AG10803 (cell line): ENCODE measurements at places on chromosomes 6 and 20.

- DNase-seq = no peak
These were observed 49.4 kb downstream of the KAT14 start for GRCh38 chr20:18187020-18187419.

DNA sequence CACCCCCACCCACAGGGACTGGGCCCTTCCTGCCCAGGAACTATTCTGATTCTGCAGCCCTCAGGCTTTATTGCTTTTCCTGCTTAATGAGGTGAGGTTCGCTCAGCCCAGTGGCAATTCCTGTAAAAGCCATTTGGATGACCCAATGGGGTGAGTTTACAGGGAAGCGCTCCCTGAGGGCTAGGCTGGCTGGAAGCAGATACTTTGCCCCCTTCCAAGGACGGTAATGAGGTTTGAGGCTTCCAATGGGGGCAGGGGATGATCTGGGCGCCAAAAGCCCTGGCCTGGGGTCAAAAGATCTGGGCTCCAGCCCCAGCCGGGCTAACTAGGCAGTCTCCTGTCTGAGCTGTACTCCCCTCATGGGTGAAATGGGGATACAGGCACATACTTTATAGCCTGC, 41.8 kb downstream of the RIPOR3 start:
- DNase-seq = no peak

- no peak for DNase-seq
These were observed 93.6 kb upstream of the FAM184A start for GRCh38 chr6:119171864-119172588.

- peak; percentile 98 for DNase-seq
These were observed 19.5 kb downstream of the ZNF311 start for GRCh38 chr6:28985462-28986164.

DNA sequence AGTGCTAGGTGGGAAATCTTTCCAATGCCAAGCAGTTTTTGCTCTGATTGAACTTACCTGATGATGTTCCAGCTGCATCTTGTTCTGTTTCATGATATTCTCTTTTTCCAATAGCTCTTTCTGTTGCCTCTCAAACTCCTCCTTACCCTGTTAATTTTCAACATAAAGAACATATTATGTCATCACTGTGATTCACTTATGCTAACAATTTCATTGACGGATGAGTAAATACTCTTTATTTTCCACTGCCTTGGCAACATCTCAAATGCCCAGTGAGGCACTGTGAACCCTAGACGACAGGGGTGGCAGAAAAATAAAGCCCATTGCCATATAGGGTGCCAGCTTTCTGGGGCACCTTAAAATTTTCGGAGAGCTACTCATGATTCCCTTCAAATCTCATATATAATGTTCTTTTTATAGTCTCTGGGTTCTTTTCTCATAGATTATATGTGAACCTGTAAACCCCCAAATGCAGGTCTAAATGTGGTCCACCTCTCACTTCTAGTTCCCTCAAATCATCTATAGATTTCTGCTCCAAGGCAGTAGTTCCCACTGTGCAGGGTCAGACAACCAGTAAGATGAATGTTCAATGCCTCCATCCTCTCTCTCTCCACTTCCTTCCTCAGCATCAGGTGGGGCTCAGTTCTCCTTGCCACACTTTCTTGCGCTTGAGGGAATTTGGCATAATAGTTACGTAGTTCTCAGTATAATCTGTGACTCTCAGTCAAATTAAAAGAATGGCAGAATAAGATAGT, 44.1 kb downstream of the NEDD9 start:
- DNase-seq = no peak

- DNase-seq = no peak
These were observed 206.8 kb upstream of the SOX4 start for GRCh38 chr6:21386744-21387143.

GRCh38 chr20:16061351-16061750, 511.9 kb downstream of the KIF16B start:
- no peak for DNase-seq

DNA sequence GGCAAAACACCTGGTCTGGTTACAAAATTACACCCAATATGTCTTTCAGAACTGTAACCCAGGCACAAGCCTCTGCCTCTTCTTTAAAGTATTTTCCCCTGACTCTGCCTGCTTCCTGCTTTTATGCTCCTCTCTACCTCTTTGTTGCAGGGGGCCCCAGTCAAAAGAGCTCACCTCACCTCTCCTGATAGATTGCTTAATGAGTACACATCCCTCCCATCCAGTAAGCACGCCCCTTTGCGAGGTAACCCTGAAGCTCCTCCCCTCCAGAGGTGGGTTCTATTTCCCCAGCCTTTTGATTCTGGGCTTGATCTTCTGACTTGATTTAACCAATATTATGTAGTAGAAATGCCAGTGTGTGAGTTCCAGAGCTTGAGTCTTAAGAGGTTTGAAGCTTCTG, 56.6 kb upstream of the EYA2 start:
- DNase-seq = no peak

- no peak for DNase-seq
These were observed 7.3 kb upstream of the LBP start for GRCh38 chr20:38338849-38339520.

DNA sequence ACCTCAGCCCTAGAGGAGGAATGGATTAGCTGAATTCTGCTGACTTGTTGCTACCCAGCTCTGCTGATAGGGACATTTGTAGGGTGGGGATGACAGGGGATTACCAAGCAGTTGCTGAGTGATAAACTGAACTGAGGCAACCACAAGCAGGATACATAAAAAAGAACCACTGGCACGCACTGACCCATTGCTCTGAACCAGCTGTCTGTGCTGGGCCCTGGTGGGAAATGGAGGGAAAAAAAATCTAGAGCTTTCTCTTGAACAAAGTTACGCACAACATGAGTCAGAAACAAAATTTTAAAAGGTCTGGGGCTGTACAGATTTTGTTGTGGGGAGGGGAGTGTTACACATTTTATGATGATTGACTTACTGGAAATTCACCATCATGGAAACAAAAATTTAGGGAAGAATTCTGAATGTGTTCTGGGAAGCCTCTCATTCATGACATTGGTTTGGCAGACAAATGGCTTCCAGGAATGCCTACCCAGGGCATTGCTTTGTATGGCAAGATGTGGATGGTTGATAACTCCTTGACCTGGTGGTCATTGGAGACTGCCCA, 37.7 kb downstream of the FOXO3 start:
- DNase-seq = peak; percentile 88

GRCh38 chr6:54646951-54647664, 199.5 kb upstream of the FAM83B start:
- DNase-seq = no peak

GRCh38 chr20:37311710-37312355, 22.4 kb downstream of the MANBAL start:
- peak; percentile 72 for DNase-seq

- peak; percentile 51 for DNase-seq
These were observed 9.9 kb upstream of the PSMF1 start for GRCh38 chr20:1108437-1108920.

DNA sequence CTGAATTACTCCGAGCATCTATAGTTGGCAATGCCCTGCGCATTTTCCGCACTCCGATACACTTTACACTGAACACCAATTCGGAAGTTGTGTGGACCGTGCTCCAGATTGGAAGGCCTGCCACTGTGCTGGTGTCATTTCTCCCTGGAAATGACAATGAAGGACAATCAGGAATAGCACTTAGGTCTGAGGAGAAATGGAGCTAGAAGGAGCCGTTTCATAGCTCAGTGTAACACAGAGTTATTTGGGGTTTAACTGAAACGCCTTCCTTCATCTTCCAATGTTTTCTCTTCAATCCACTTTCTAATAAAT, 501 bp upstream of the PLA2G7 start:
- no peak for DNase-seq

- DNase-seq = no peak
These were observed 23.1 kb upstream of the SMOC2 start for GRCh38 chr6:168417679-168418557.

DNA sequence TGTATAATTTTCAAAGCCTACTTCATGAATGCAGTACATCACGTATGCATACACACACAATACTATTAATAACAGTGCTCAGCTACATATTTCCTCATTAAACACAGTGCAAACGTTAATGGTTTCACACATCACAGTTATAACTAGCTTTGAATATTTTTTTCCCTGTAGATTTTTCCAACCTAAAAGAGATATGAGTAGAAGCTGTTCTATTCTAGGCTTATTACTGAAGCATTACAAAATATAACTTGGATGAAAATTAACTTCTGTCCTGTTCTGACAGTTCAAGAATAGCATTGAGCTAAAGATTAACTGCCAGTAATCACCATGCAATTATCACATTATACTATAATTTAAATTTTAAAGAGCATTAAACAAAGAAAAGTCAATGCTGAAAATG, 6.2 kb downstream of the LMBRD1 start:
- no peak for DNase-seq

DNA sequence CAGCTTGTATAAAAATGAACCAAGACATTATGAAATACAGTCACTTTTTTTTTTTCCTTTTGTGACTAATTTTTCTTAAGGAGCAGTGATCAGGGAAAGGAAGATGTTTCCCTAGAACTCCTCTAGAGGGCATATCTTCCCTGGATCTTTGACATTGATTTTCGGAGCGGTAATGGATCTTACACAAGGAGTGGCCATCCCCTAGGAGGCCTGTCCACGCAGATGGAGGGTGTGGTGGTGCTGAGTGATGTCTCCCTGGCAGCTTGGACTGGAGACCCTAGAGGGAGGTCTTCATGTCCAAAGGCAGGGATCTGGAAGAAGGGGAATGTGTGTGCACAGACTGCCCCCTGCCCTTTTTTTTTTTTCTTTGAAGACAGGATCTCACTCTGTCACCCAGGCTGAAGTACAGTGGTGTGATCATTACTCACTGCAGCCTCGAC, 7.0 kb upstream of the KIFC1 start:
- DNase-seq = peak; percentile 82

GRCh38 chr6:55953335-55953734, 77.9 kb upstream of the BMP5 start:
- DNase-seq = peak; percentile 66

GRCh38 chr20:33893314-33893713, 82.2 kb downstream of the CHMP4B start:
- peak; percentile 73 for DNase-seq

- peak; percentile 15 for DNase-seq
These were observed 222.5 kb upstream of the LRFN2 start for GRCh38 chr6:40809627-40810026.

DNA sequence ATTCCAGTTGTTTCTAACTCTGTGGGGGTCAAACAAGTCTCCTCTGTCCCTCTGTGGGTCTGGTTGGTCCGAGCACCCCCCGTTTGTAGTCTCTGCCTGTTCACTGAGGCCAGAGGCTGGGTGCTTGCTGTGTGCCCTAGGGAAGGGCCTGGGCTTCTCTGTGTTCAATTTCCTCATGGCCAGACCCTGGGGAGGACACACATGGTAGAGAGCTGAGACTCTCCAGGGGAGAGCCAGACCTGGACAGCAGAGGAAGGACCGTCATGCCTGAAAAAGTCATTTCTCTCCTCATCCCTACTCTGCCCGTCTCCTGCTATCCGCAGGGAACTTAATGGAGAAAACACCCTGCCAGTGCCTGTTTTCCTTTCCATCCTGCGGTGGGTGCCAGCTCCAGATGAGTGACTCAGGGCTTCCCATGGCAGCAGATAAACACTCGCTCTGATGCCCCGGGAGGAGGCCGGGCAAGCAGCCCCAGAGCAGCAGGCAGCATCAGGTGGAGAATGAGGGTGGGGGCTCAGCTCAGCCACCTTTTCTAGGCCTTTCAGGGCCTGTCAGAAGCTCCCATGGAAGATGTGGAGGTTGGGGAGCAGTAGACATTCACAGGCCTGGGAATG, 51.9 kb downstream of the SNAI1 start:
- peak; percentile 78 for DNase-seq

- DNase-seq = no peak
These were observed 247.6 kb downstream of the DLL1 start for GRCh38 chr6:170043150-170043819.

DNA sequence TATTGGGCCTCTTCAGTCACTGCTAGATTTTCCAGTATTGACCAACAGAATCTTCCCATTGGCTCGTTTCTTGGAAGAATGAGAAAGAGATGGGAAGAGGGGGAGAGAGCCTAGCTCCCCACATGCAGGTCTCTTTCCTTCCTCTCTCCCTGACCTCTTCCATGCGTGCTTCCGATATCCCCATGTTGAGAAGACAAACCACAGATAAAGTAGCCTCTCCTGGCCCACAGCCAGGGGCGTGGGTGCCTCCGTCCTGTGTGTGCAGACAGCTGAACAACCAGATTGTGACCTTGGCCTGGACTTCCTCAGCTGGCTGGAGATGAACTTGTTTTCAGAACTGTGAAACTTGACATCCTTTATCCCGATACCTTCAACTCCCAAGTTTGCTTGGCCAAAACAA, 71.0 kb downstream of the EDN3 start:
- no peak for DNase-seq

DNA sequence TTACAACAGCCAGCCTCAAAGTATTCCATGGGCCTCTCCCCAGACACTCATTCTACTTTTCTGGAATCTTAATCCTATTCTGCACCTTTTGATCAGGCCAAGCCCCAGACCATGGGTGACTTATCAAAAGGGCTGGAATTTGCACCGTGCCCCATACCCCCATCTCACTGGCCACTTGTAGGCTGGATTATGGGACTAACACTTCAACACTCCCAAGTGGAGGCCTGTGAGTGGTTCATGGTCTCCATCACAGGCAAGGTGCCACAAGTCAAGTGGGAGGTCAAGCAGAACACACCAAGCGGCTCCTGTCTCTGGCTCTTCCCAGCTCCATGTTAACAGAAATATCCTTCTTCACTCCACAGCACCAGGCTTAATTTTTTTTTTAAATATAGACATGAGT, 212.3 kb upstream of the HEY2 start:
- no peak for DNase-seq

DNA sequence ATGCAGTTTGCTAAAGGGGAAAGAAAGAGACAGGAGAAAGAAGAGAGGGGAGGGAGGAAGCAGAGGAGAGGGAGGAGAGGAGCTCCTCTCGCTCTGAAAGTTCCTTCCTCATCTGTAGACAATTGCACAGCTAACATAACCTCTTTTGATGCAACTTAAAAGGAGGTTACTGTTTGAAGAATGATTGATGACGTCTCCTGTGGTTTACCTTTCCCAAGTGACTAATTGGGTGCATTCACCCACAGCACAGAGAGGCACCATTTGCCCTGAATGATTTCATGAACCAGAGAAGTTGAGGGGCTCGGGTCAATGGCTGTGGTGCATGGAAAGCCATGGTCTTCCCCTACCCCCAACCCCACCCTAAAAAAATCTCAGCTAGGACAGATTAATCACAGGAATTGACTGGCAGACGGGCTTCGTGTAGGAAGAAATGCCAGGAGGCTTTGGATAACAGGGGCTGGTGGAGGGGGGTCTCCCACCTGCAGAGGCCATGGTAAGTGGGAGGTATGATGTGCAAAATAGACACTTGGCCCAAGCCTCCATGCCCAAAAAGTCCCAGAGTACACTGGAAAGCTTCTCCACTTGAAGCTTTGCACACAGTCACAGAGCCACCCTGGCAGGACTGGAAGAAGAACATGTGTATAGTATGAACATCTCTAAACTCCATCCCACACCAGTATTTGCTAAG, 213.7 kb downstream of the ANKRD60 start:
- no peak for DNase-seq

GRCh38 chr6:66568271-66568670, 861.2 kb upstream of the EYS start:
- DNase-seq = no peak

- no peak for DNase-seq
These were observed 14.8 kb downstream of the SRSF3 start for GRCh38 chr6:36608788-36609563.

GRCh38 chr6:65524232-65524631, 182.8 kb downstream of the EYS start:
- DNase-seq = no peak
